NCI-H1930 (cell line): ENCODE measurements at places on chromosomes 5 and 9.

DNA sequence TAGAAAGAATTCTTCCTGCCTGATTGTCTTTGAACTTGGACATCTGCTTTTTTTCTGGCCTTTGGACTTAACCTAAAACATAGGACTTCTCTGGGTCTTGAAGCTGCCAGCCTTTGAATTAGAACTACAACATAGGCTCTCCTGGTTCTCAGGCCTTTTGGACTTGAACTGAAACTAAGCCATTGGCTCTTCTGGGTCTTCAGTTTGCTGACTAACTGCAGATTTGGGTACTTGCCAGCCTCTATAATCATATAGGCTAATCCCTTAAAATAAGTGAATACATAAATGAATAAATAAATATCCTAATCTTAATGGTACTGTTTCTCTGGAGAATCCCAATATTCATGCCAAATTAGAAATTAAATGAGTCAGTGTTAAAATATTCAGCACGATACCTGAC, 473.4 kb upstream of the PAPPA start:
- no peak for DNase-seq

GRCh38 chr5:80985600-80986228, 25.6 kb downstream of the RASGRF2 start:
- no peak for DNase-seq

DNA sequence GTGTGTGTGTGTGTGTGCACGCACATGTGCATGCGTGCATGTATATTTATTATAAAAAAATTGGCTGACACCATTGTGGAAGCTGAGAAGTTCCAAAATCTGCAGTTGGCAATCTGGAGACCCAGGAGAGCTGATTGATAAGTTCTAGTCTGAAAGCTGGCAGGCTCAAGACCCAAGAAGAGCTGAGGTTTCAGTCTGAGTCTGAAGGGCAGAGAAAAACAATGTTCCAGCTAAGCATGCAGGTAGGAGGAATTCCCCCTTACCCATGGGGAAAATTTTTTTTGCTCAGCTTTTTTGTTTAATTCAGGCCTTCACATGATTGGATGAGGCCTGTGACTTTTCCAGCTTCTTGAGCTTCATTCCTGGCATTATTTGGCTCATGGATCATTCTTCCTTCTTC, 31.2 kb upstream of the ACTBL2 start:
- DNase-seq, result no peak

- no peak for DNase-seq
These were observed 12.3 kb upstream of the FCHSD1 start for GRCh38 chr5:141663506-141663905.

- no peak for DNase-seq
These were observed 65.3 kb upstream of the TGFBR1 start for GRCh38 chr9:99039505-99040182.
